Activated CD8-positive, alpha-beta memory T cell treated with anti-CD3 and anti-CD28 coated beads, Interleukin-2, amount 50 U/mL, for 48 hours (primary cell): ENCODE measurements at places on chromosomes 2 and 18.

DNA sequence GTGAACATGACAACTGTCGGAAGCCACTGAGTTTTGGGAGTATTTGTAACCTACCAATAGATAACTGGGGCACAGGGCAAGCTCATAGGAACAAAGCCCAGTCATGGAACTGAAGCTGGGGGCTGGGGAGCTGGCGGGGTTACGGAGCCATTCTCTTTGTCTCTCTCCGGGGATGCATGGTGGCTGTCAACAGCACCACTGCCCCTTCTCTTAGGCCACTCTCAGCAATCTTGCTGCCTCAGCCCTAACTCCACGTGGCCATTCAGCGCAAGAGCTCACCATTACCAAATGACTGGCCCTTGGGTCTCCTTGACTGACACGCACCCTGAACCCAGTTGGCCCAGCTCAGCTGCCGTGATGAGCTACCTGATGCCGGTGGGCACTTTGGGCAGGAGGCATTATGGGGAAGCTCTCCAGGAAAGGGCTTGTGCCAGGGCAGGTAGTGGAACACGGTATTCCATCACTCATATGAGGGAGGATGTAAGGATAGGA lies 33.6 kb upstream of the ODC1 start:
- DNase-seq, result no peak

DNA sequence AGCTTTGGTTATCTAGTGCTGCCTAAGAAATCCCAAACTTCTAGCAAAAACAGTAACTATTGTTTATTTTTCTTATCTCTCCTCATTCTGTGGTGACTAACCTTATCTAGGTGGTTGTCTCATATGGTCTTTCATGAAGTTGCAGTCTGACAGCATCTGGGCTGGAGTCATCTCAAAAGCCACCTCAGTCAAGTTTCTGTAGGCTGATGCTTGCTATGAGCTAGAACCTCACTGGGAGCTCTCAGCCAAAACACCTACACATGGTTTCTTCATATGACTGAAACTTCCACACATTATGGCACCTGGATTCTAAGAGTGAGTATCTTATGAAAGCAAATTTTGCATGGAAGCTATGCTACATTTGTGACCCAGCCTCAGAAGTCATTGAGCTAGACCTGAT lies 596.4 kb upstream of the VRK2 start:
- DNase-seq, result no peak

GRCh38 chr2:218400167-218400929 lies 680 bp downstream of the CTDSP1 start:
- DNase-seq, result peak; percentile 74

DNA sequence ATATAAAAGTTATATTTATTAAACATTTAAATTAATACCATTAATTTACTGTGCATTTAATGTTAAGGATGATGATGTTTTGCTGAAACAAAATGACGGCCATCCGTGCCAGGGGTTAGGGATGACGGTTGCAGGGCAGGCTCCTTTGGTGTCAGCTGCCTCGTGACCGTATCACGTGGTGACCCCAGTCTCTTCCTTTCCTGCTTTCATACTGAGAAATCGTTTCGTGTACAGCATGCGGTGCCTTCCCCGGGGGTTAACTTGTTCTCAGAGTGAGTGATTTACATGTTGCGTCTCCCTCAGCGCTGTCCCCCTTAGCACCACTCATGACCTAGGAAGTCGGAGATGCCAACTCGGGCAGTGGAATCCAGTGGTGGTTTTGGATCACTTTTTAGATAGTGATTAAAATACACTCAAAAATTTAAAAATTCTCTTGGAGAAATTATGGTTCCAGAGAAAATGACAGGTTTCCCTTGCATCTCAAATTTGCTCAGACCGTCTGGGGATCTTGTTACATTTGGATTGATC lies 290.8 kb downstream of the GBX2 start:
- no peak for DNase-seq

GRCh38 chr2:231068525-231069222 lies 12.0 kb downstream of the PSMD1 start:
- no peak for DNase-seq

DNA sequence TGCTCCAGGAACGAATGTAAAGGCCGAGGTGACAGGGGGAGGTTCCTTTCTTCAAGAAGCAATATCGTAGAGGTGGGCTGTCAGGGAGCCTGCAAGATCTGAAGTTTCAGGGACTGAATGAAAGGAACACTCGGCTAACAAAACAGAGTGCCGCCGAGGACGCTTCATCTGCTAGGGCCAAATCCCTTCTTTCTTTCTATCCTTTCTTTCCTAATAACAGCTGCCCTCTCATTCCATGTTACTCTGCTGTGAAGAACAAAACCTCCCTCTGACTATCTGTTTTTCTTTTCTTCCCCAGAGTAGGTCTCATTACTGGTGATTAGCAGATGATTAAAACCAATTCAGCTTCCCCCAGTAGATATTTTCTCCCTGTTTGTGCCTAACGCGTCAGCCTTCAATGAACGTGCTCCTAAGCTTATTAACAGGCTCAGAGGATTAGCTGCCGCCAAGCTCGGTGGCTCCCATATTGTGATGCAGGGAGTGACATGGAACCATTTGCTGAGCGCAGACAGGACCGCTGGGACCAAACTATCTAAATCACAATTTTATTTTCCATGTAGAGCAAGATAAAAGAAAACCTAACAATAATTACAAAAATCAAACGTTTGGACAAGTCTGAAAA lies 414.6 kb downstream of the TMEM182 start:
- DNase-seq, result no peak

DNA sequence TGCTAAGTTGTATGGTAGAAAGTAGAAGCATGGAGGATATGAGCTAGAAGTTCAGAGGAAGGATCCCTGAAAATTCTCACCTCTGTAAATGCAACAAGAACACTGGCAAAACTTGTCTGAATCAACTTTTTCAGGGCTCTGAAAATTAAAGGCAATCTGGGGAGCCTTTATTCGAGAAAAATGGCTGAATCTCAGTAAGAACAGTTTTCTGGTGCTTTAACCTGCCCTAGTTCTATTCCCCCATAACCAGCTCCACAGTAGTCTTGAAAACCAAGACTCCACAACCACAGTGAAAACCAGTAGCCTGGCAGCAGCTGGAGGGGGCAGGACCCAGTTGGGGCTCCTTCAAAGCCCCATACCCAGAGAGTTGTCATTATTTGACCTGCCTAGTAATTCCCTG lies 42.6 kb downstream of the ALPK2 start:
- DNase-seq, result no peak

- no peak for DNase-seq
Observed at GRCh38 chr18:3914109-3914508, 464.1 kb downstream of the TGIF1 start.

- DNase-seq, result no peak
Observed at GRCh38 chr2:172470958-172471922, 43.9 kb downstream of the ITGA6 start.

DNA sequence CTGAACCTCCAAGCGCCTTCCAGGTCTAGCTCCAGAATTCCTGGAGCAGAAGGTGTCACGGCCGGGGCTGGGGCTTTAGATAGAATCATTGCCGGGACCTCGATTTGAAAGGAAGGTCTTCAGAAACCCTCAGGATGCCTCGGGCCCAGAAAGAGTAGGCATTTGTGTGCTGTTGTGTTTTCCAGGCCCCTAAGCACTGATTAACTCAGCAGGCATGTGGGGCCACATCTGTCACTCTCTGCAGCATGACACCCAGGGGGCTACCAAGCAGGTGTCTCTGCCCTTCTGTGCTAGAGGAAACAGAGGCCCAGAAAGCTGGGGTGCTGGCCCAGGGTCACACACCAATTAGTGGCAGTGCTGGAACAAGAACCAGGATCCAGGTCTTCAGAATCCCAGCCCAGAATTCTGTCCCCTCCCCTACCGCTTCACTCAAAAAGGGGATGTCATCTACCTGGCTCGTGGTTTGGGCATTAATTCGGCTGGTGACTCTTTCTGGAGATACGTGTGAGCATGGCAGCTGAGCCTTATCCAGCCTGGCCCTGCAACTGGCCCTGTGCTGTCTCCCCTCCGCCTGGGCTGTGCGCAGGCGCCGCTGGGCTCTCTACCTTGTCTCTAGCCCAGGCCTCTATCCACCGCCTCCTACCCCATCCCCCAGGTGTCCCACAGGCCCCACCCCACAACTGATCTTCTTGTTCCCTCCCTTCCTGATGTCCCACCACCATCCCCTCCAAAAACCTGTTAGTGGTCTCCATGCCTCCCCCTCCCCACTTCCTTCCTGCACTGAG lies 245.4 kb downstream of the ATAD2B start:
- no peak for DNase-seq

DNA sequence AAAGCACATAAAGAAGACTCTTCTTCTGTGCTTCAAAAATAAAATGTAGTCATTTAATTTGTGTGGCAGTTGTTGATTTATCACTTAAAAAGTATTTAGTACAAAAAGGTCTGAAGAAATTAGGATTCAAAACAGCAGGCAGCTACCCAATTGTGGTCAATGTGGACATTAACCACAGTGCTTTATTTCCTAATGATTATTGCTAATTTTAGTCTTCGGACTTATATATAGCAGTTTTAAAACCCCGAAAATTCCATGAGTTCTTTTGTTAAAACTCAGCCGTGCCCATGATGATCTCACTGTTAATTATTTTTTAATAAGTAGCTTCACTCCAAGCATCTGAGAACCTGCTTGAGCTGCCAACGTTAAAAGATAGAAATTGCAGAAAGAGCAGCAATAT lies 594.3 kb downstream of the STK39 start:
- no peak for DNase-seq

GRCh38 chr2:136384531-136385303 lies 266.8 kb upstream of the CXCR4 start:
- DNase-seq, result peak; percentile 56

DNA sequence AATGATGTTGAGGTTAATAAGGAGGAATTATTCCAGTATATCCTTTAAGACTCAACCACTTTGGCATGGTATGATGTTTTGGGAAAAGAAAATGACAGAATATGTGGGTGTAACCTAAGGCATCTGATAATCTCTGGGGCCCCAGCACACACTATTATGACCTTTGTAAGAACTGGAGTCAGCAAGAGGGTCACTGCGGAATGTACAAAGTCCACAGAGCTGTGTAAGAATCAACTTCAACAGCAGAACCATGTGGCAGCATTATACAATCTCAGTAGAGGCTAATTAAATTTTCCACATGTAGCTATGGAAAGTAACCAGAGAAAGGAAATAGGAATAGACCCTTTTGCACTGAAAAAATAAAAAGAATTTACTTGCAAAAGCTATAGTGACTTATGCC lies 445.1 kb upstream of the UBE2E3 start:
- no peak for DNase-seq

GRCh38 chr2:55827855-55828254 lies 95.7 kb downstream of the EFEMP1 start:
- DNase-seq, result no peak

- no peak for DNase-seq
Observed at GRCh38 chr18:11305507-11305906, 156.1 kb upstream of the PIEZO2 start.

- no peak for DNase-seq
Observed at GRCh38 chr2:5766056-5766455, 73.9 kb downstream of the SOX11 start.

DNA sequence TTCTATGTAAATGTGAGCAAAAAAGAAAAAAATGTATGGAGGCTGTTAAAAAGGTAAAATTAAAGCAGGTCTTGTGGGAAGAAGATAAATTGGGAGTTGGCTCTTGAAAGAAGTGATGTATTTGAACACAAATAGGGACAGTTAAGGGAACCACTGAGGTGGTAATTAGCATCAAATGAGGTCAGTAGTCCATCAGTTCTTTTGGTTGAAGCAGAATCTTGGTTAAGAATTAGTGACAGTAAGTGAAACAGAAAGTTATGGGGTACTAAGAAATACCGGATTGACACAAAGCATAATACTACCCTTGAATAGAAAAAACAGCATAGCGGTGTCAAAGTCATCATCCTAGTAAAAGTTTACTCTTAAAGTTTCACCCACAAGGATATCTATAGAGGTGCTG lies 352.6 kb upstream of the VRK2 start:
- DNase-seq, result no peak

- no peak for DNase-seq
Observed at GRCh38 chr2:52431352-52431760, 1336.2 kb upstream of the CHAC2 start.

DNA sequence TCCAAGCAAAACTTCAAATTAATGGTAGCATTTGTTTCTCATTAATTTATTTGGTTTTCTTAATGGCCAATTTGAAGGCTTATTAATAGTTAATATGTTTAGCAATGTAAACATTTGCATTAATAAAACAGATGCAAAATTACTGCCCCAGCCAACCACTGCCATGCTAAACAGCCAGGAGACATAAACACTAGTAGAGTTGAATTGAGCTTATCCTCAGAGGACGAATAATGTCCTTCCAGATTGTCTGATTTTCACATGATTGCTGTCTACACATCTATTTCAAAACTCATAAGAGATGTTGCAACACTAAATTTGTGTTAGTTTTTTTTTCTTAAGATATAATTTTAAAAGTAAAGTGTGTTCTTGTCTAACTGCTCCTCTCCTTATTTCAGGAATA lies 128.5 kb downstream of the DCC start:
- no peak for DNase-seq

DNA sequence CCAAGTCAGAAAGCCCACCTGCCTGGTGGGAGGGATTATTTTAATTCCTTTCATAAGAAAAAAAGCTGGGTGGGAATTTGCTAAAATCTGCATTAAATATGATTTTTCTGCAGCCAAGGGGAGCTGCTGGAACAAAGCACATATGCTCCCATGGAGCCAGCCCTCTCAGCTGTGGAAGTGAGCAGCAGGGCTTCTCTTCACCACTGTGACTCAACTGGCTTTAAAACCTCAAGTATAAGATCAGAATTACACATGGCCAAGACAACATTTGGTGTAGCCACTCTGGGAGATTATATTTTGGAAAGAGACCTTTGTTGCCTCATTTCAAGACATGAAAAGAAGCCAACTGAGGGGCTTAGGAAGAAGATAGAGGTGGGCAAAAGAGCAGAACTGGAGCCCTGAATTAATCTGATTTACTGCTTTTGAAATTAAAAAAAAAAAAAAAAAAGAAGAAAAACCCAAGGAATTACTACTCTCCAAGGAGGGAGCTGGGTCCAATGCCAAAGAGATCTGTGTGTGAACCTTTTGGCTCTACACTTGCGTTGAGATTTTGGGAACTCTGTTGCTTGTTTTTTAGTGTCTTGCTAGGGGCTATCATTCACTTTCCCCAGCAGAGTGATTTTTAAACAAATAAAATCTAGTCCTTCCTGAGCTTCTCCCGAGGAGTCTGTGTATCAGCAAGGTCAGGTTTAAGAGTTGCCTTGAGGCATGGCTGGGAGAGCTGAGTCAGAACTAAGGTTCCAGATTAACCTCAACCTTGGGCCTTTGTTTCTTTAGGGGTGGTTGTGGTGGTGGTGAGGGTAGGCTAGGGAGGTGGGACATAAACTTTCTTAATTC lies 6.0 kb downstream of the LHCGR start:
- DNase-seq, result no peak

- no peak for DNase-seq
Observed at GRCh38 chr2:348361-348916, 60.5 kb upstream of the ALKAL2 start.
